HFF-Myc (cell line): ENCODE measurements at places on chromosomes 2 and 18.
A peak's percentile ranks its signal among the peaks of the same experiment; 100 is the strongest.

GRCh38 chr2:234564699-234565098 lies 67.8 kb upstream of the ARL4C start:
- DNase-seq: peak; percentile 84

DNA sequence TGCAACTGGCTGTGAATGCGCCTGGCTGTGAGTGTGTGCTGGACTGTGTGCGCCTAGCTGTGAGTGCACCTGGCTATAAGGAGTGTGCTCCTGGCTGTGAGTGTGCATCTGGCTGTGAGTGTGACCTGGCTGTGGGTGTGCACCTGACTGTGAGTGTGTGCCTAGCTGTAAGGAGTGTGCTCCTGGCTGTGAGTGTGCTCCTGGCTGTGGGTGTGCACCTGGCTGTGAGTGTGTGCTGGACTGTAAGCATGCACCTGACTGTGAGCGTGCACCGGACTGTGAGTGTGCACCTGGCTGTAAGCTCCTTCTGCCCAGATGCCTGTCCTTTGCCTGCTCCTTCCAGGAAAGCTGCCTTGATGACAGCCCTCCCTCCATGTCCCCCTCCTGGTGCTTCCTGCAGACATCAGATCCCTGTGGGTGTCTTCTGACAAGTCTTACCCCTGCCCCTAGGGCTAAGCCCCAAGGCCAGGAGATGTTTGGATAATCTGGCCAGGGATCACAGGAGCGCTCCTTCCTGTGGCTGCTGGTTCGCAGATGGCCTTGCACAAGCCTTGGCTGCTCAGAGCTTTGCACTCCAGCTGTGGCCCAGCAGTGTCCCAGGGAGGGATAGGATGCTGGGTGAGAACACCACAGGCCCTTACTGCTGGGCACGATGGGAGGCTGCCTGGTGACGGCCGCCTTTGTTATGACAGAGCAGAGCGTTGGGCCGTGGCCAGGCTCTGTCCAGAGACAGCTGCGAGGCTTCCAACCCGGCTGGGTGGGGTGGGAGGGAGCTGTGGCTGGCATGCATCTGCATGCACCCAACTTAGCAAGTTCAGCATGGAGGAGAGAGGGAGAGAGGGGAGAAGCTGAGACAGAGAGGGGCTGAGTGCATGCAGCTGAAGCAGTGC lies 89.9 kb downstream of the GLI2 start:
- DNase-seq: peak; percentile 80

GRCh38 chr2:108148555-108148954 lies 91.2 kb upstream of the SULT1C3 start:
- DNase-seq: no peak

DNA sequence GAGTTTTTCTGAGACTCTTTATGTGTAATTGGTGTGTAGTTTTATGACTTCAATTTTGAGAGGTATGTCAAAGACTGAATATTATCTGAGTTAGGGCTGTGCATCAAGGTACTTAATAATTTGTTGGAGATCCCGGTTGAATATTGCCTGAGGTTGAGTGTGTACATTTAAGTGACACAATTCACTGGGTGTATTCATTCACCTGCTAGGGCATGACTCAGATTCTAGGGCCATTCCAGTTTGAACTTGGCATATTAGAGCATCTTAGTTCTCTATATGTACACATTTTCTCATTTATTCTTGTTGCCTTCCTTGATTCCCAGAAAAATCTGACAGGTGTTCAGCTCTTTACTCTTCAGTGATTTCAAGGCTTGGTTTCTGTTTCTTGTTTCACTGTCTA lies 12.5 kb downstream of the MAP4K4 start:
- no peak for DNase-seq

- no peak for DNase-seq
Observed at GRCh38 chr18:50457639-50458038, 82.8 kb downstream of the SKA1 start.

GRCh38 chr18:66150650-66151049 lies 399.8 kb downstream of the CDH7 start:
- DNase-seq: no peak

- DNase-seq: no peak
Observed at GRCh38 chr2:88537640-88538039, 85.1 kb upstream of the FOXI3 start.

DNA sequence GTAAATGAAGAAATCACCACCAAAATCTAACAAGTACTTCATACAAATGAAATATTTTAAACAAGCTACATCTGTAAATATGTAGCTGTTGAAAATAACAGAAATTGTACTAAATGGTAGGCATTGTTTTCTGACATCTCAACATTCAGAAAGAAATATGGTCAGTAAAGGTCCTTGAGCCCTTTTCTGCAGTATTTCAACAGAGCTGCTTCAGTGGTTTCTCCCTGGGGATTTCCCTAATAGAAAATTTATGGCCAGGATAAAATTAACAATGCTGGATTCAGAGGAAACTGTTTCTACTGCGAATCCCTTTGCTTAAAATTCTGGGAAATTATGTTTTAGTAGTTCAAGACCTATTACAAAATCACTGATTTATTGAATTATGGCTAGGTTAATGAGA lies 256.6 kb downstream of the PIEZO2 start:
- no peak for DNase-seq

DNA sequence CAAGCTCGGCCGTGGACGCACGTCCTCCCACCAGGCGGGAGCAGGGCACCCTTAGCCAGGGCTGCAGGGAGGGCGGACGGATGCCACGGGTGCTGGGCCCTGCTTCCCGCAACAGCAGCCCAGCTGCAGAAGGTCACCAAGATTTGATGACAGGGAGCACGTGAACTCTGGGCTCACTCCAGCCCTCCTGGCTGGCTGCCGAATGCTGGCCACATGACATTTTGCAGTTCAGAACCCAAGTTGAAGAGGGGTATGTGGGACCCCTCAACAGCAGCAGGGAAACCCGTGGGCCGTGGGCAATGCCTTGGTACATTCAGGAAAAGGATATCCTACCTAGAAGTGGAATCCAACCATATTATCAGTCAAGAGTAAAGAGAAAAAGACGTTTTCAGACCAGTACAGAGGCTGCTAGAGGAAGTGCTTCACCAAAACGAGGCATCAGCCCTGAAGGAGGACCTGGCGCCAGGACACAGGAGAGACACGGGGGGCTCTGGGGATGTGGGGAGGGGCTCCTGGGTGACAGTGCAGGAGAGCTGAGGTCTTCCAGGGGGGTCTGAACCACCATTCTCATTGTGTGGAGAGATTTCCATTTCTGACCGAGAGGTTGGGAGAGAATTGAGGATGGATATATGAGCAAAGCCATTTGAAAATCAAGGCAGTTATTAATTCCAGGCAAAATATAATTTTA lies 107.4 kb upstream of the CTDP1 start:
- no peak for DNase-seq

DNA sequence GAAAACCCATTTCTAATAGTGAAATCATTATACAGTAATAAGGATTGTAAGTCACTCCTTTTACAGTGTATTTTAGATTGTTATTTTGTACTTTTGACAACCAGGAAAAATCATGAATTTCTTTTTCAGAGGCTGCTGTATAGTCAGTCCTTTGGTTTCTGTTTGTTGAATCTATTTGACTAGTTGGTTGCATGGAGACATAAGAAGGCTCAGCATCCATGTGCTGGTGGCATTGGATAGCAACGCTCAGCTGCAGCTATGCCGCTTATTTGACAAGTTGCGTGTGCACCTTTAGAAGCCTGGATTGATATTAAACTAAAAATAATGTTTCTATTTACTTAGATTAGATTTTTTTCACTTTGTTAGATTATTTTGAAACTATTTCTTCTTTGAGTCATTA lies 254.1 kb upstream of the SYT4 start:
- no peak for DNase-seq

DNA sequence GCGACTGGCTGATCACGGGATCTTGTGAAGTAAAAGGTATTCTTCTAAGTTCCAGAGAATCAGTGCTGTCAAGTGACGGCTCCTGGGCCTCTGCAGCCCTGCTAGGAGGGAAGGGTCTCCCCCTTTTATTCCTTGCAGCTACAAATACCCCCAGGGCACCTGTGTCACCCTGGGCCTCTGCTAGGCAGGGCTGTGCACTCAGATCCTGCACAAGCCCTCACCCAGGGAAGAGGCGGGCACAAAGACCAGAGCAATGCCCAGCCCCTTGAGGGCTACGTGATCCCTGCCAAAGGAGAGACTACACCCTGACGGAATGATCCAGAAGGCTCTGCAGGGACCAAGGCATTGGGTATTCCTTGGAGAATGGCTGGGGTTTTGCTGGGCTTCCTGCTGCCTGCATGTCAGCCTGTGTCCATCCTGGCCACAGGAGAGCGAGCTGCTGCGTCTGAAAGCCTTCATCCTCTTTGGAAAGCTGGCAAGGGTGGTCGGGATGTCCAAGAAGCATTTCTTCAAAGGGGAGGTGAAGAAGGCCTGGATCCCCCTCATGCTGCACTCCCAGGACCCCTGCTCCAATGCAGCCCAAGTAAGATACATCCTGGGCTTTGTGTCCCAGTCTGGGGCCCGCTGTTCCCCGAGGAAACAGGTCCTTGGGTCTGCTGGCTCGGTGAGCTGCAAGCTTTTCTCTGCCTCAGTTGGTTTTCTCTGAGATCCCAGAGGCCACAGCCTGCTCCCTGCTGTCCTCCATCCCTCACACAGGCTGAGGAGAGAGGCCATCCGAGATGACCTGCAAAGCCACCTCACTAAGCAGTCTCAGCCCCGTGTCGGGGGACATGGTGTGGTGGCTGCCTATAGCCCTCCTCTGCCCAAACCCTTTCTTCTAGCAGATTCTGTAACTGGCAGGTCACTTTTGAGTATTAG lies 24.9 kb downstream of the HJURP start:
- DNase-seq: no peak

DNA sequence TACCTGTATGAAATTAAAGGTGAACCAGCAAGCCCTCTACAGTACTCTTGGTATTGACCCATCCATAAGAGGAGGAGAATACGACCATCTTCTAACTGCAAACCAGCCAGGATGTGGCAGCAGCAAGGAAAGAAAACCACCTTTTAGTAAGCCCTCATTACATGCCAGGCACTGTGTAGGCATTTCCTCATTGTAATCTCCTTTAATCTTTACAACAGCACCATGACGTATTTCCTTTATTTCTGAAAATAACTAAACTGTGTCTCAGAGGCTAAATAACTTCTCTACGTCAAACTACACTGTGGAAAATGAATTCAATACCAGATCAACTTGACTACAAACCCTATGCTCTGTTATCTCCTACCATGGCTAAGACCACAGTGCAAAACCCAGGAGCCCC lies 18.2 kb downstream of the WDR35 start:
- no peak for DNase-seq

DNA sequence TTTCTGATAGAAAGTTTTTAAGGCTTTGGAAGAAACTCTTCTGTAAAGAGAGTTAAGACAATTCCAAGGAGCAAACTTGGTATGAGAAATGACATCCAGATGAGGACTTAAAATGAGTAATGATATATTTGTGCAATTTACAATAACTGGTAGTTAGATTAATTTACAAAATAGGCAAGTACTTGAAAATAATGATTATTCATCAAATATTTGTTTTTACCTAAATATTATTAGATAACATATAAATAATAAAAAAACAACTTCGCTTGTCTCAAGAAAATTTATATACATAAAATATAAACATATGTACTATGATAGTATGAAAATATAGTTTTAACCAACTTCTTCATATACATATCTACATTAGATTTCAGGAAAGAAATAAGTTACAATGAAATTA lies 478.5 kb downstream of the TRIB2 start:
- no peak for DNase-seq

DNA sequence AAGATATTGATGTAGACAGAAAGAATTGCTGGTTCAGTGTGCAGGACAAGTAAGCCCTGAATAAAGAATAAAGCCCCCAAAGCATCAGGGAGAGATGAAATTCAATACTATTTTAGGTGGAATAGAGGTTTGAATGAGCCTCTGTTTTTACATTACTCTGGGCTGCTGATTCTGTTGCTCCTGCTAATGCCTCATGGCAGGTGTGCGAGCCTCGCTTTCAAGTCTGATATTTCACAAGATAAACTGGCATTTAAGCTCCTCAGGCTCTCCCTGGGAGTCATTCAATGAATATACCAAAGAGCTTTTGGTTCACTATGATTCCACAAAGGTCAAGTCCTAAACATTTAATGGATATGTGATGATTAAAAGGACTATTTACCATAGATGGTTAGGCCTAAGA lies 601.0 kb upstream of the SLC39A10 start:
- no peak for DNase-seq

GRCh38 chr2:12987246-12987645 lies 270.5 kb downstream of the TRIB2 start:
- no peak for DNase-seq

- DNase-seq: no peak
Observed at GRCh38 chr2:14530506-14530905, 102.0 kb upstream of the LRATD1 start.

- no peak for DNase-seq
Observed at GRCh38 chr2:170434900-170435621, 257.1 kb downstream of the MYO3B start.

- no peak for DNase-seq
Observed at GRCh38 chr2:42129947-42130346, 39.2 kb upstream of the EML4 start.

- DNase-seq: no peak
Observed at GRCh38 chr2:234816491-234816890, 135.3 kb upstream of the SH3BP4 start.

DNA sequence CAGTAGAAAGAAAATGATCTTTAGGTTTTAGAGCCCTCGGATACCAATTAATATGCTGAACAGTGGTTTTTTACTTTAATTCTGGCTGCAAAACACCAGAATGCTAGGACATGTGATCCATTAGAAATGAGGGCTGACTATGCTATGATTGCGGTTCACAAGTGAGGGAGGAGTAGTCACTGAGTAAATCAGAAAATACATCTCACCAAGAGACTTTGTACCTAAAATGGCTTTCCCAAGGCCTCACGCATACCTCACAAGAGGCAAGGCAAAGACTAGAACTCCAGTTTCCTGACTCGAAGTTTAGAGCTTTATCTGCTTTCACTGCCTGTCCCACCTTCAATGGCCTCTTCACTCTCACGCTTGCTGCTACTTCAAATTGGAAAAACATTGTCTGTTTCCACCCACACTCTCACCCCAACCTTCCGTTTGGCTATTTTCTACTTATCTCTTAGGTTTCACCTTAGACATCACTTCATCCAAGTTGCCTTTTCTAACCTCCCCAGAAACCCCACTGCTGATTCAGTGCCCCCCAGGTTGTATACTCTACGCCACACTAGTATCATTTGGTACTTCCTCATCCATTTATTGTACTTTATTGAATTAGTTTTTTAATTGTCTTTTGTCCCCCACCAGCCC lies 5.1 kb upstream of the MBD2 start:
- no peak for DNase-seq

- no peak for DNase-seq
Observed at GRCh38 chr18:23619388-23619881, 33.1 kb upstream of the NPC1 start.

GRCh38 chr2:12176623-12177454 lies 430.4 kb downstream of the LPIN1 start:
- DNase-seq: peak; percentile 59

DNA sequence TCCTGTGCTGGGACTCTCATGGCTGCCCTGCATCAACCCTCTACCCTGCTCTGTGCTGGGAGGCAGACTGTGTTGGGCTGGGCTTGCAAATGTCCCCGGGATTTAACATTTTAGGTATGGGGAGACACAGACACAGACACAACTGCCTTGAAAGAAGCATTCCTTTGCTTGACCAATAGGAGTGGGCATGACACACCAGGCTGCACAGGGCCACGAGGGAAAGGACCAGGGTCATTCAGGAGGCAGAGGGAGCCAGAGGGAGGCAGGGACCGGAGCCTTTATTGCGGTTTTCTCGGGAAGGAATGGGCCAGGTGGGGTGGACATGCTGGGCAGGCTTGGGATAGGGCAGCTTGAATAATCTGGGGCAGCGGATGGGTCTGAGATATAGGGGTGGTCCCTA lies 238.7 kb upstream of the COPS8 start:
- no peak for DNase-seq
